ENCODE measurements at places on chromosomes 1 and 21. TPM values are rescaled to one million over a fixed set of nuclear protein-coding genes. Genes with fewer than 3 reads are reported as not detected.

RAD54L gene
- total RNA-seq: 1.0 TPM

GGPS1 gene
- total RNA-seq: 33.1 TPM

AIRE gene
- total RNA-seq: not detected

INSRR gene
- total RNA-seq: not detected

CFAP107 gene
- not detected for total RNA-seq

HJV gene
- not detected for total RNA-seq

AKR7A3 gene
- 0.43 TPM for total RNA-seq

PADI4 gene
- 2.3 TPM for total RNA-seq

NEXN gene
- 26.4 TPM for total RNA-seq

PAQR6 gene
- 1.9 TPM for total RNA-seq

GRCh38 chr1:151290709-151291303 lies 8.7 kb downstream of the ZNF687 start:
- no peaks in the 10 kb centered on the region for H3K27me3 ChIP-seq
- H3K36me3 ChIP-seq: peaks cover 98% of the 10 kb centered on the region
- H3K4me1 ChIP-seq: no peaks in the 10 kb centered on the region
- H3K4me3 ChIP-seq: no peak overlapping the region
- no peak for DNase-seq
- no peak overlapping the region for H3K27ac ChIP-seq

DNA sequence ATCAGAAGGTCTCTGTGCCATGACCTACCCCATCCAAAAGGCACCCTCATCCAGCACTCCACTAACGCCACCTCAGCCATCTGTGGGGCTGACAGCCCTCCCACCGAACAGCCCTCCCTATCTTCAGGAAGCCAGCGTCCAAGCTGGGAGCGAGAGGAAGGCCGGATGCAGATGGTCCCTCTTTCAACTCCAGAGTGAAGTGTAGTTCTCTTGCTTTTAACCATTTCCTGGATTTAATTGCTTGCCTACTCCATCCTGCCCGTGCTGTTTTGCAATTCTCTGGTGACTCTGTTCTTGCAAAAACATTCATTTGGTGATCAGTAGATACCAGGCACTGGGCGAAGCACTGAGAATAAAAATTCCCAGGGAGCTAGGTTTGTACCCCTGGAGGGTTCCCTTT lies 8.2 kb upstream of the DYRK1A start:
- peak overlapping the region; percentile 20 for H3K27ac ChIP-seq
- H3K36me3 ChIP-seq: no peaks in the 10 kb centered on the region
- no peaks in the 10 kb centered on the region for H3K27me3 ChIP-seq
- H3K4me3 ChIP-seq: no peak overlapping the region

DNA sequence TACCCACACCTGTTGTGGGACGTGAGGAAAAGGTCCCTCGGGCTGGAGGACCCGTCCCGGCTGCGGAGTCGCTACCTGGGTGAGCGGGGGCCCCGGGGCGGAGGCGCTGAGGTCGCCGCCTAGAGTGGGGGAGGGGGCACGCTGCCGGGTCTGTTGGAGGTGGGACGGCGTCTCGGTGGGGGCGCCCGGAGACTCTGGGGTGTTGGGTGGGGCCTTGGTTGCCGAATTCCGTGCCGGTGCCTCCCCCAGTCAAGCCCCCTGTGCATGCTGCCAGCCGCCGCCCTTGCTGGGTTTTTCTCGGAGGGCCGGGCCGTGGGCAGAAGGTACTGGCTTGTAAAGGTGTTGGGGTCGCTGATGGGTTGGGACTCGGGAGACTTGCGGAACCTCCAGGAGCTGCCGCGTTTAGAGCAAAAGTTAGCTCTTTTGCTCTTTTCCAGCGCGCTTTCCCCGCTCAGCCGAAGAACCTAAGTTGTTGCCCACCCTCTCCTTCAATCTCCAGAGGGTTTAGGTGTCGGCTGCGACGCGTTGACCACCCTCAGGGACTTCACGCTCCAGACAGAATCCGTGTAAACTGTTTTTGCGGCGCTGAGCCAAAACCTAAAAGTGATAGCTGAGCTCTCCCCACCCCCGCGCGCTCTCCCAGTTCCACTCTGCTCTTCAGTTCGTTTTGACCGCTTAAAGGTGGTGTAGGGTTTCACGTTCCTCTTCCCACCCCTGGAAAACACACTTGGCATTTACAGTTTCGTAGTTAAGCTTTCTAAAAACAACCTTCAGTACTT lies at the start of gene MPC2:
MPC2 (minus strand) TSS at position 143 of the 779 bp plus-strand sequence. CDS start 1,231 bp downstream, outside the sequence.
- no peaks in the 10 kb centered on the region for H3K27me3 ChIP-seq
- DNase-seq: peak; percentile 84
- peak within 1 kb of the TSS; percentile 97 for H3K27ac ChIP-seq
- no peaks in the 10 kb centered on the region for H3K36me3 ChIP-seq

DNA sequence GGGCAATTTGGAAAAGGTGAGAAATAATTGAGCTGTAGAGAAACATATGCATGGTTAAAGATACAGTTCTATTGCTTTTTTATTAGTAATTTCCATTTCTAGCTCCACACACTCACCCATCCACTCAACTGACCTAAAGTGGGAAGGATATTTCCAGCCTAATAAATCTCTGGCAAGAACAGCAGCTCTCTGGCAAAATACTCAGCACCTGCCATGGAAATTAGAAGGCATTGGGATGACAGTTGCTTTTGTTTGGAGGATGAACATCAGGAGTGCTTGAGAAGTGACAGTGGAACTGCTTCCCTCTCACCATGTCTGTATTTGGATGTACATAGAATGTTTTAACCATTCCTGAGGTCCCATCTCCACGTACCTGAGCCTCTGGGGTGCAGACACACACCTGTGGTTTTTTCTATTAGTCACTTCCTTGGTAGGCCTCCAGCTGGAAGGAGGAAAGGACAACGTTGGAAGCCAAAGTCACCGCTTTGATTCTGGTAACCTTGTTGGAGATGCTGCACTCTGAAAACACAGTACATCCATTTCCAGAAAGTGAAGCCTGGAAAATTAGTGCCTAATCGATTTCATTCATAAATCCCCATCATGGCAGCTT lies 62.3 kb upstream of the RUNX1 start:
- no peak overlapping the region for H3K27ac ChIP-seq
- no peaks in the 10 kb centered on the region for H3K27me3 ChIP-seq
- H3K4me3 ChIP-seq: no peak overlapping the region
- DNase-seq: no peak
- no peaks in the 10 kb centered on the region for H3K36me3 ChIP-seq

DNA sequence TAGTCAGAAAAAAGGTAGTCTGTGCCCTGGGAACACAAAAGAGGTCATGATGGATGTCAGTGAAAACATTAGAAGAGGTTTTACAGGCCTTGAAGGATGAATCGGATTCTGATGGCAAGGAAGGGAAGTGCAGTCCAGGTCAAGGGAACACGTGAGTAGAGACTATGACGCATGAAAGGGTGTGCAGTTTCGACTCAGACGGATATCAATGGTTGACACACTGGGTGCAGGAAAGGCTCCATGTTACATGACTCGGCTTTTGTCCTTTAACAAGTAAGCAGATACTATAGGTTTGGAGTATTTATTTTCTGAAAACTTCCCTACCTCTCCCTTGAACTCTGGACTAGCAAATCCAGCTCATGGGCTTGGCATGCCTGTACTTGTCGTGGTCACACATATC lies 55.3 kb downstream of the SEC16B start:
- peaks cover 7% of the 10 kb centered on the region for H3K27me3 ChIP-seq
- DNase-seq: no peak
- no peak overlapping the region for H3K27ac ChIP-seq
- no peaks in the 10 kb centered on the region for H3K36me3 ChIP-seq
- no peaks in the 10 kb centered on the region for H3K4me1 ChIP-seq

- H3K27me3 ChIP-seq: no peaks in the 10 kb centered on the region
- H3K27ac ChIP-seq: no peak overlapping the region
- no peak for DNase-seq
Measured at GRCh38 chr1:29164588-29164987, 17.1 kb downstream of the SRSF4 start.

- no peak for DNase-seq
- no peak overlapping the region for H3K4me3 ChIP-seq
- no peaks in the 10 kb centered on the region for H3K27me3 ChIP-seq
Measured at GRCh38 chr1:209601809-209602657, 18.5 kb downstream of the CAMK1G start.

DNA sequence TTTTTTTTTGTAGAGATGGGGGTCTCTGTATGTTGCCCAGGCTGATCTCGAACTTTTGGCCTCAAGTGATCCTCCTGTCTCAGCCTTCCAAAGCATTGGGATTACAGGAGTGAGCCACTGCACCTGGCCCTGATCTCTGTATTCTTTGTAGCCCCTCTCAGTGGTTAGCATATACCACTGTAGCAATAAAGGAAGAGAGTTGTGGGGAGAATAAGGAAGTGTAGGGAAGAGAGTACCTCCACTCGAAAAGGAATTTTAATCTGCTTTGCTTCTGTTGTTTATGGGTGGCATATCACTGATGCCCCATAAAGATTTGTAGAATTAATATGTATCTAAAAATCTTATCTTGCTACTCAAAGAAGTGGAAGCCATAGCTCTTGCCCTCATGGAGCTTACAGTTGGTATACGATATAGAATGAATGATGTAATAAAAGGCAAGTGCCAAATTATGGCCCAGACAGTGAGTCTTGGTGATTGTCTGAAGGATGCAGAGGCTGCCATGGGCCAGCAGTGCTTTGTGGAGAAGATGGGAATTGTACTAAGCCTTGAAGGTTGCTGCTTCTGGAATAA lies 96.0 kb downstream of the CLIC6 start:
- DNase-seq: no peak
- H3K4me1 ChIP-seq: no peaks in the 10 kb centered on the region
- no peaks in the 10 kb centered on the region for H3K36me3 ChIP-seq
- no peak overlapping the region for H3K4me3 ChIP-seq

GRCh38 chr1:7552402-7552801 lies 218.7 kb upstream of the VAMP3 start:
- H3K27me3 ChIP-seq: no peaks in the 10 kb centered on the region
- H3K36me3 ChIP-seq: no peaks in the 10 kb centered on the region
- no peak overlapping the region for H3K27ac ChIP-seq
- peaks cover 25% of the 10 kb centered on the region for H3K4me1 ChIP-seq
- peak; percentile 80 for DNase-seq

GRCh38 chr1:84247425-84248220 lies 53.9 kb upstream of the SAMD13 start:
- no peak overlapping the region for H3K27ac ChIP-seq
- no peaks in the 10 kb centered on the region for H3K36me3 ChIP-seq
- no peaks in the 10 kb centered on the region for H3K27me3 ChIP-seq
- H3K4me3 ChIP-seq: no peak overlapping the region

- no peaks in the 10 kb centered on the region for H3K27me3 ChIP-seq
- no peaks in the 10 kb centered on the region for H3K36me3 ChIP-seq
- no peak for DNase-seq
- H3K27ac ChIP-seq: no peak overlapping the region
- H3K4me3 ChIP-seq: no peak overlapping the region
Measured at GRCh38 chr1:55420026-55420425, 204.9 kb upstream of the USP24 start.

DNA sequence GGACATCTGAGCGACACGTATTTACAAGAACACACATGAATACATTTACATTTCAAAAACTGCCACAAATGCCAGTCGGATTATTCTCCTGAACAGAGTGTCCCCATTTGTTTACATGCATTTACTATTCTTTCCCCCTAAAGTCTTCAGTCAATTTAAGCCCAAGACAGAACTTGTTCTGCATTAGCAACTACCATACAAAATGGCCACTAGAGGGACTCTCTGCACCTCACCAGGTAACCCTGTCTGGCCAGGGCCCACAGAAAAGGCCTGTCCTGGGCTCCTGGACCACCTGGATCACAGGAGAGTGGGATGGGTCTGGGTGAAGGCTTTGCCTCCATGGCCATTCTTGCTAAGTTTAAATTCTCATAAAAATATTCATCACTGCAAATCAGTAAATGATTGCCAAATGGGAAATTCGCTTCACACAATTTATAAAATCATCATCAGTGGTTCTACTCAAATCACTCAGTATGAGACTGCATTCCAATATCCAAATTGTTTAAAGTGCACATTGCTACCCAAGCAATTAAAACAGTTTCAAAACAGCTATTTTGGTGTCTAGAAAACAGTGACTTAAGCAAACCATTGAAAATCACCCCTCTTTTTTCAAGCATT lies 12.5 kb upstream of the GUCA2A start:
- no peak overlapping the region for H3K27ac ChIP-seq
- H3K36me3 ChIP-seq: peaks cover 5% of the 10 kb centered on the region
- no peaks in the 10 kb centered on the region for H3K27me3 ChIP-seq

- no peak within 1 kb of the TSS for H3K27ac ChIP-seq
- peaks cover 77% of the 10 kb centered on the region for H3K27me3 ChIP-seq
- no peaks in the 10 kb centered on the region for H3K4me1 ChIP-seq
Measured at GRCh38 chr1:13513895-13514546, at the start of gene LRRC38. Gene LRRC38 (minus strand): TSS chr1:13514003. CDS start chr1:13513593, 410 bp downstream.

- no peak overlapping the region for H3K27ac ChIP-seq
- H3K27me3 ChIP-seq: no peaks in the 10 kb centered on the region
- no peak overlapping the region for H3K4me3 ChIP-seq
- DNase-seq: no peak
- no peaks in the 10 kb centered on the region for H3K4me1 ChIP-seq
- no peaks in the 10 kb centered on the region for H3K36me3 ChIP-seq
Measured at GRCh38 chr21:26954662-26955121, 12.2 kb downstream of the ADAMTS5 start.

DNA sequence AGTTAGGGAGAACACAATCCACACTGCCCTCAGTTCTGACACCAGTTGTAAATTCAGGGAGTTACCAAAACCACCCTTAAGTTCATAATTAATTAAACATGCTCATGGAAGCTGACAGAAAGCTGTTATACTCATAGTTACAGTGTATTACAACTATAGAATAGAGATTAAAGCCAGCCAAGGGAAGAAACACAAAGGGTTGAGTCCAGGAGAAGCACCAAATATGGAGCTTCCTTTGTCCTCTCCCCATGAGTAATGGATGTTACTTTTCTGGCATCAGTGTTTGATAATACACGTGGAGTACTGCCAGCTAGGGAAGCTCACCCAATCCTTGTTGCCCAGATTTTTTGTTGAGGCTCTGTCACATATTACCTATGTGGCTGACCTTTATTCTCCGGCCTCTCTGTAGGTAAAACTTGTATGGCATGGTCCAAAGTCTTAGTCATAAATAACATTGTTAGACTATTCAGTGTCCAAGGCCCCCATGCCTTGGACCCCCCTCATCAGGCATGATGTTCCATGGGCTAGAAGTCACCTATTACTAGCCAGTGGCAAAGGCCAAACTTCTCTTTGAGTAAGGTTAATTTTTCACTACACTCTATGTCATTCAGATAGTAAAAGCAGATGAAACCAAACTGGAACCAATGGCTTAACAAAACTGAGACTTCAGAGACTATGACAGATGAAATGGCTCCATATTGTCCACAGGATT lies 175.7 kb downstream of the GPR52 start:
- no peak overlapping the region for H3K27ac ChIP-seq
- no peak overlapping the region for H3K4me3 ChIP-seq
- H3K36me3 ChIP-seq: no peaks in the 10 kb centered on the region
- no peak for DNase-seq
- no peaks in the 10 kb centered on the region for H3K4me1 ChIP-seq

- no peak overlapping the region for H3K27ac ChIP-seq
- no peaks in the 10 kb centered on the region for H3K27me3 ChIP-seq
- H3K4me3 ChIP-seq: no peak overlapping the region
Measured at GRCh38 chr1:61237659-61238358, 155.4 kb downstream of the NFIA start.

- H3K36me3 ChIP-seq: no peaks in the 10 kb centered on the region
- no peak overlapping the region for H3K27ac ChIP-seq
- no peak overlapping the region for H3K4me3 ChIP-seq
- peaks cover 8% of the 10 kb centered on the region for H3K4me1 ChIP-seq
- DNase-seq: no peak
- no peaks in the 10 kb centered on the region for H3K27me3 ChIP-seq
Measured at GRCh38 chr21:39531064-39531463, 79.3 kb downstream of the SH3BGR start.

Measured in upper lobe of right lung (tissue), 1 donor.